ENCODE measurements at places on chromosomes 5 and 9.

GRCh38 chr9:114275246-114276004 is 47.5 kb upstream of the ORM1 start:
- DNase-seq = no peak

DNA sequence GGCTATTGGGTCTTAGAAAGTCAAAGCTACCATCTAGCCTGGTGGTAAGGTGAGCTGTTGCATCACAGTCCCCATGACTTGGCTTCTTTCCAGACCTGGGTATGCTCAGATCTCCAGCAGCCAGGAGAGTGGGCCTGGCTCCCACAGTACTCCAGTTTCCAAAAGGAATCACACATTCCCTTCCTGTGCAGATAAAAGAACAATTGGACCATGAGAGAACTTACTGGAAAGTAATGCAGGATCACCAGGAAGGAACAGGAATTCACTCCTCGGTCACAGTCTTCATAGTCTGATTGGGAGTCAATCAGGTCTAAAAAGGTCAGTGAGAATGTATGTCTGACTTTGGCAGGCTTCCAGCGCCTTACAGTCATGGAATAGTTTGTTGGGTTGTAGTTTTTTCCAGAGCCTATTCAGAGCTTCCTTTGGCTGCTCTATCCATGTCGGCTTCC is 47.8 kb upstream of the CD180 start:
- no peak for DNase-seq

- DNase-seq = no peak
Measured at GRCh38 chr5:107337281-107337680, 333.5 kb downstream of the EFNA5 start.

DNA sequence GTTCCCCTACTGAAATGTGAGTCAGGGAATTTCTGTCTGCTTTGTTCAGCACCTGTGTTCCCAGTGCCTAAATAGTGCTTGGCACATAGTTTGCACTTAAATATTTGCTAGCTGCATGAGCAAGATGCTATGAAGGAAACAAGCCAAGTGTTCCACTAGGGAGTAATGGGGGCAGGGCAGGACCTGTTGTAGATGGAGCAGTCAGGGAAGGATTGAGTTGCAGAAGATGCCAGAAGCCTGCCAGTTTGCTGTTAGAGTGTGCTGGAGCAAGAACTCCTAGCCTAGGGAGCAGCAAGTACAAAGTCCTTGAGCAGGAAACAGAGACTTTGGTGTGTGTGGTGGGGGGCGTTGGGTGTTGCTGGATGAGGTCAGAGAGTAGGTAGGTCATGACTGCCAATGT is 87.5 kb downstream of the DAB2IP start:
- no peak for DNase-seq

- DNase-seq = no peak
Measured at GRCh38 chr9:68685770-68686169, 19.3 kb upstream of the PIP5K1B start.

DNA sequence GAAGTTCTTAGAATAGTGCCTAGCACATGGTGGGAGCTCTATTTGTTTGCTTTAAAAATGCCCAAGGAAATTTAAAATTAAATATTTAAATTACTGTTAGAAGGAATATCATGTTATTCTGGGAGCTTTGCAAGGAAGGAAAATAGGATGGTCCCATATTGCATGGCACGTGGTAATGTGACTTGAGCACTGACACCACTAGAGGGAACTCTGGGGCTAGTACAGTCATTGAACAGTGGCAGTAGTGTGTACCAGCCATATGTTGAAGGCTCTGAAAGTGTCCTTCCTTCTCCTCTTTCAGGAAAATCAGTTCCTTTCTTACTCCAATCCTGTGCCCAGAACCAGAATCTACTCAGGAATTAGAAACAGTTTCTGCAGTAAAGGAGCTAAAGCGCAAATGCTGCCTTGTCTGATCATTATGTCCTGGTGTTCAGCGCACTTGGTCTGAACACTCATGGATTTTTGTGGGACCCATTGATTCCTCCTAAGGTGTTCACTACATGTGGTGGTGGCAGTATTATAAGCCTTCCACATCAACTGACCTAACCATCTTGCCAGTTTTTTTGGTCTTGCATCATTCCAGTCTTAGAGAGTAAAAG is 54.1 kb downstream of the GDA start:
- DNase-seq = no peak

Measured in activated CD8-positive, alpha-beta memory T cell treated with anti-CD3 and anti-CD28 coated beads, Interleukin-2, amount 50 U/mL, for 48 hours (primary cell).